ENCODE measurements at places on chromosomes 2 and 18. TPM values are rescaled to one million over a fixed set of nuclear protein-coding genes. Genes with fewer than 3 reads are reported as not detected.

DNA sequence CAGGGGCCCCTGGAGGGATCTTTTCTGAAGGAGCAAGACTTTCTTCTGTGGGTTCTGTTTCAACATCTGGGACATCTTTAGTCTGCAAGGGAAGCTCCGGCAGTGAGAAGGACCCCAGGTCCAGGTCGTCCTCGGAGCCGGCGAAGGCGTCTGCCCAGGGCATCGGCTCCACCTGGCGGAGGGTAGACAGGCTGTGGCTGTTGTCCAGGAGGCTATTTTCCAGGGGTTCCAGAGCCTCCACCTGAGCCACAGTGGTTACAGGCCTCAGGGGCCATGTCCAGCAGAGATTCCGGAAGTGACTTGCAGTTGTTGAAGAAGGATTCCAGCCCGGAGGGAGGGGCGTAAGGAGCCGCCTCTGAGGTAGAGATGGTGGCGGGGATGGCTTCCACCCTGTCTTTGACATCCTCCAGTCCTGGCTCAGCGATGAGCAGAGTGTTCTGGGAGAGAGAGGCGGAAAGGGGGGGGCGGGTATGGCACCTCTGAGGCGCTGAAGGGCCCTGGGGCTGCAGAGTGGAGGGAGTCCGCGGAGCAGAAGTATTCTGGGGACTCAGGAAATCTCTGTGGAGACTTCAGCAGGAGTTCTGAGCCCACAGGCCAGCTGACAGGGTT lies 891.3 kb upstream of the LRRTM1 start:
- H3K4me3 ChIP-seq = no peak overlapping the region
- H3K27me3 ChIP-seq = no peaks in the 10 kb centered on the region
- no peak overlapping the region for H3K27ac ChIP-seq
- no peaks in the 10 kb centered on the region for H3K36me3 ChIP-seq
- H3K4me1 ChIP-seq = no peaks in the 10 kb centered on the region

DNA sequence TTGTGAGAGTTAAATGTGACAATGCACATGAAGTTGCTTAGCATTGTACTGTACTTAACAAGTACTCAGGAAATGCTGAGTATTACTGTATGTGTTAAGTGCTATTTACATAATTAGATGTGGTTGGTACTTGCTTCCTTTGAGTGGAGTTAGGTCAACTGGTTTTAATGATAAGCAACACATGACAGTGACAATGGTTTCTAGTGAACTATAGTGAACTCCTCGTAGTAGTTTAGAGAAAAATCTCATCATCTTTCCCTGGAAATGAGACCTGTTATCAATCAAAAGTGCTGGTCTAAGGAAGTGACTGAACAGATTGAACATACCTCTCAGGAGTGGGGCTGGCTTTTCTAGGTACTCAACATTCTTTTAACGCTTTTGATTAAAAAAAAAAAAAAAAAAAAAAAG lies 29.2 kb upstream of the ZDBF2 start:
- peaks cover 27% of the 10 kb centered on the region for H3K27me3 ChIP-seq
- H3K27ac ChIP-seq = no peak overlapping the region
- H3K4me3 ChIP-seq = no peak overlapping the region
- no peaks in the 10 kb centered on the region for H3K36me3 ChIP-seq
- no peak for DNase-seq
- peaks cover 3% of the 10 kb centered on the region for H3K4me1 ChIP-seq

- no peak for DNase-seq
- H3K27me3 ChIP-seq = peaks cover 20% of the 10 kb centered on the region
- H3K36me3 ChIP-seq = no peaks in the 10 kb centered on the region
- H3K27ac ChIP-seq = no peak overlapping the region
Measured at GRCh38 chr18:23169673-23170044, 34.4 kb downstream of the CABLES1 start.

DNA sequence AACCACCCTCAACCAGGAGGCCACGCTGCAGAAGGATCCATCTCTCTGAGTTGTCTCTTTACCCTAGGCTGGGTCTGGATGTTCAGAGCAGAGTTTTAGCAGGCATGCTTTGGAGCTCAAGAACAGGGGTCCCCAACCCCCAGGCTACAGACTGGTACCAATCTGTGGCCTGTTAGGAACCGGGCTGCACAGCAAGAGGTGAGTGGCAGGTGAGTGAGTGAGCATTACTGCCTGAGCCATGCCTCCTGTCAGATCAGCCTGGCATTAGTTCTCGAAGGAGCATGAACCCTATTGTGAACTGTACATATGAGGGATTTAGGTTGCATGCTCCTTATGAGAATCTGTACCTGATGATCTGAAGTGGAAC lies 172.5 kb downstream of the UXS1 start:
- H3K27ac ChIP-seq = no peak overlapping the region
- H3K36me3 ChIP-seq = no peaks in the 10 kb centered on the region
- no peak overlapping the region for H3K4me3 ChIP-seq
- H3K4me1 ChIP-seq = peaks cover 13% of the 10 kb centered on the region

DNA sequence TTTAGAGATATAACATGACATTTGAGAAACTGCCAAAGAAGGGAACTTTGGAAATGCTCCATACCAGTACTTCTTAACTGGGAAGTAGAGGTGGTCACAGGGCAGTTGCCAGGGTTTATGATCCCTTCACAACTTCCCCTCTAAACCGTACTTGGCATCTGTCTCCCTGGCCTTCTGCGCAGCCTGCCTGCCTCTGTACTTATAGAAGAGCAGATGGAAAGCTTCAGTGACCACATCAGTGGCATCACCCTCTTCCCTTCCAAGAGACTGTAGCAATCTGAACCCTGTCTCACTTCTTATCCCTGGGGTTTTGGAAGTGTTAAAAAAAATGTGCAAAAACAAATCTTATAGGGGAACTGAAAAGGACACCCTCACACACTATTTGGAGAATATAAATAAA lies 64.1 kb downstream of the EIF2AK3 start:
- H3K4me3 ChIP-seq = no peak overlapping the region
- no peak overlapping the region for H3K27ac ChIP-seq
- H3K4me1 ChIP-seq = peaks cover 40% of the 10 kb centered on the region
- no peaks in the 10 kb centered on the region for H3K27me3 ChIP-seq
- peaks cover 25% of the 10 kb centered on the region for H3K36me3 ChIP-seq
- DNase-seq = no peak

- no peak overlapping the region for H3K4me3 ChIP-seq
- H3K27ac ChIP-seq = peak overlapping the region; percentile 68
- peaks cover 16% of the 10 kb centered on the region for H3K36me3 ChIP-seq
- no peaks in the 10 kb centered on the region for H3K27me3 ChIP-seq
Measured at GRCh38 chr2:157890969-157891642, 15.0 kb upstream of the ACVR1 start.

GRCh38 chr2:96547203-96547641 lies 10.7 kb downstream of the ARID5A start:
- no peak overlapping the region for H3K27ac ChIP-seq
- peaks cover 53% of the 10 kb centered on the region for H3K4me1 ChIP-seq
- H3K27me3 ChIP-seq = no peaks in the 10 kb centered on the region
- peaks cover 49% of the 10 kb centered on the region for H3K36me3 ChIP-seq

DNA sequence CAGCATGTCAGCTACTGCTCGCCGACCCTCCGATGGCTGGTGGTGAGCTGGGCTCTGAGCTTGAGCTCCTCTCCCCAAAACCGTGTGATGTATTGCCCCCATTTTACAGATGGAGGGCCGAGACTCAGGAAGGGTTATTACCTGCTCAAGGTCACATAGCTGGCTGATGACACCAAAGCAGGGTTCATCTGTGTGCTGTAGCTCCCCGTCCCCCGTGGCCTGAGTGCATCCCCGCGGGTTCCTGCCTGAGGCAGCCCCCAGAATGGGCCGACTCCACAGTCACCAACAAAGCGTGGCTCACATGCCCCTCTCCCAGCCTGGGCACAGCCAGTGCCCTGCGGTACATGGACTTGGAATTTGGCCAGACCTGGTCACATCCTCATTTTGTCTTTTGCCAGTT lies 198.6 kb downstream of the TFCP2L1 start:
- no peak overlapping the region for H3K4me3 ChIP-seq
- H3K27ac ChIP-seq = no peak overlapping the region
- no peak for DNase-seq
- no peaks in the 10 kb centered on the region for H3K27me3 ChIP-seq
- peaks cover 2% of the 10 kb centered on the region for H3K4me1 ChIP-seq

DNA sequence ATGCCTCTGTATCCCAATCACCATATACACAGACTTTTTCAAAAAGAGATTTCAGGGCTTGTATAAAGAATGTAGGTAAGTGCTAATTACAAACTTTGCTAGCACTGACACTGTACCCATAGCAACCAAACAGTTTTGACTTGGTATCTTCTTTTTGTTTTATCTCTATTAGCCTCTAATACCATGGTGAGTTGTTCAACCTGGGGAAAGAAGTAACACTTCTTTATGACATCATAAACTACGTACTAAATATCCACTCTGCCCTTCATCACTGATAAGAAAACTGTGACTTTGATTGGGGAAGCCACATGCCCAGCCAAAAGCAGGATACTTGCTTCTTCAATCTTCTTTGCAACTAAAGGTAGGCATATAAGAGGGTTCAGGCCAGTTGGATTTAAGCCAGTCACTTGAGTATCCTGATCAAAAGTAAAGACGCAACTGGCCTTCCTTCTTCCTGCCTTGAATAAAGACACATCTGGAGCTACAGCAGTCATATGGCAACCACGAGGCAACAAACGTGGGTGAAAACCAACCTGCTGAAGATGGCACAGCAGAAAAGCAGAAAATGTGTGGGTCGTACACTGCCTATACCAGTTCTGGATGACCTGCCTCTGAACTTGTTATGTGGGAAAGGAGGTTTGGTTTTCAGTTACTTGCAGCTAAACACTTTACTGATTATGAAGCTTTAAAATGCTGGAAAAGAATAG lies 16.4 kb downstream of the THADA start:
- H3K27me3 ChIP-seq = no peaks in the 10 kb centered on the region
- peaks cover 47% of the 10 kb centered on the region for H3K36me3 ChIP-seq
- H3K4me3 ChIP-seq = no peak overlapping the region
- H3K27ac ChIP-seq = no peak overlapping the region
- peaks cover 27% of the 10 kb centered on the region for H3K4me1 ChIP-seq

- H3K4me1 ChIP-seq = no peaks in the 10 kb centered on the region
- H3K27ac ChIP-seq = no peak overlapping the region
- H3K4me3 ChIP-seq = no peak overlapping the region
- DNase-seq = no peak
- H3K36me3 ChIP-seq = no peaks in the 10 kb centered on the region
Measured at GRCh38 chr2:139946690-139947089, 1166.5 kb upstream of the NXPH2 start.

- H3K4me1 ChIP-seq = peaks cover 10% of the 10 kb centered on the region
- peaks cover 38% of the 10 kb centered on the region for H3K27me3 ChIP-seq
- no peak overlapping the region for H3K4me3 ChIP-seq
- DNase-seq = no peak
Measured at GRCh38 chr2:233922471-233922870, 5.3 kb downstream of the TRPM8 start.

GRCh38 chr2:26086155-26086637 lies 52.3 kb downstream of the RAB10 start:
- peaks cover 35% of the 10 kb centered on the region for H3K4me1 ChIP-seq
- DNase-seq = peak; percentile 47
- peak overlapping the region; percentile 68 for H3K27ac ChIP-seq

GRCh38 chr2:43438858-43439655 lies 156.8 kb downstream of the THADA start:
- H3K27ac ChIP-seq = no peak overlapping the region
- H3K36me3 ChIP-seq = peaks cover 24% of the 10 kb centered on the region
- no peak for DNase-seq
- no peaks in the 10 kb centered on the region for H3K27me3 ChIP-seq

DNA sequence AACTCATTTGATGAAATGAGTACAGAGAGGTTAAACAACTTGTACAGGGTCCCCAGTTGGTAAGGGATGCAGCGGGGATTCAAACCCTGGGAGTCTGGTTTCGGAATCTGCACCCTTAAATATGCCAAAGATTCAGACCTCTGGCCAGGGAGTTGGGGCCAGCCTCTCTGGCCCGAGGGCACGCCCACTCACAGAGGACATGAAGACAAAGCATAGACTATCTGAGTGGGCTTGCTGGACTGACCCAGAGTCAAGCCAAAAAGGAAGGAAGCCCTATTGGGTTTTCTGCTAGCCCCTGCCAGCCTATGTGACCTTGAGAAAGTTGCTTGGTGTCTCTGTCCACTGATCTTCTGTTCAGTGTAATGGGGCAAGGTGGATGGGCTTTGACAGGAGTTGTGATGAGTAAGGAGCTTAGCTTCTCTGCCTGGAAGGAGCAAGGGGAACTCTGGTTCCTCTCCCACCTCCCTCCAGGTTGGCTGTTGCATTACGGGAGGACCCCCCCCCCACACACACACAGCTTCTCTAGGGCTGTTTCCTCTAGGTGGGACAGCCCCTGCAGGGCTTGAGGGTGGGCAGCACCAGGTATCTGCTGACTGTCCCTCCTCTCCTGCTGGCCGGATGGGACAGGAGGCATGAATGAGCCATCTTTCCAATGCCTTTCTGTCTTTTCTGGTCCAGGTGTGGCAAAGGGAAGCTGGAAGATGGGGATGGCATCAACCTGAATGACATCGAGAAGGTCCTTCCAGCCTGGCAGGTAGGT lies 131.3 kb downstream of the CTIF start:
- peaks cover 5% of the 10 kb centered on the region for H3K36me3 ChIP-seq
- DNase-seq = no peak
- no peaks in the 10 kb centered on the region for H3K27me3 ChIP-seq
- H3K4me1 ChIP-seq = no peaks in the 10 kb centered on the region
- H3K27ac ChIP-seq = no peak overlapping the region

DNA sequence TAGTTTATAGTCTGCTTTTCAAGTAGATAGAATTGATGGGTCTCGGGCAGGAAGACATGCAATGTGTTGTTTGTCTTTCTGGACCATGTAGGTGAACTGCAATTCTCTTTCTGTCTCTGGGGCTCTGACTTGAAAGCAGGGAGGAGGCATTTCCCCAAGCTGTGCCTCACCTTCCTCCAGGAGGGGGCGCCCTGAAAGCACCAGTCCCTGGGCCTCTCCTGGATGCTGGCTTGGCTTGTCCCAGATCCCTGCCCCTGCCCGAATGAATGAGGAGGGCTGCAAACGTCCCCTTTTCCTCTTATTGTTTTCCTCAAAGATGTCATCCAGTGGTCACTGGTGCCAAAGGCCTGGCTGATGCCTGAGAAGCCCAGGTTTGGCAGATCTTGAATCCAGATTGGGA lies 270.6 kb downstream of the CELF4 start:
- no peaks in the 10 kb centered on the region for H3K36me3 ChIP-seq
- no peak overlapping the region for H3K27ac ChIP-seq
- no peak overlapping the region for H3K4me3 ChIP-seq
- no peaks in the 10 kb centered on the region for H3K4me1 ChIP-seq
- no peak for DNase-seq

GRCh38 chr18:13471971-13472628 lies 253.5 kb downstream of the LDLRAD4 start:
- DNase-seq = no peak
- H3K4me3 ChIP-seq = no peak overlapping the region
- no peaks in the 10 kb centered on the region for H3K27me3 ChIP-seq
- peaks cover 25% of the 10 kb centered on the region for H3K36me3 ChIP-seq
- H3K27ac ChIP-seq = no peak overlapping the region

DNA sequence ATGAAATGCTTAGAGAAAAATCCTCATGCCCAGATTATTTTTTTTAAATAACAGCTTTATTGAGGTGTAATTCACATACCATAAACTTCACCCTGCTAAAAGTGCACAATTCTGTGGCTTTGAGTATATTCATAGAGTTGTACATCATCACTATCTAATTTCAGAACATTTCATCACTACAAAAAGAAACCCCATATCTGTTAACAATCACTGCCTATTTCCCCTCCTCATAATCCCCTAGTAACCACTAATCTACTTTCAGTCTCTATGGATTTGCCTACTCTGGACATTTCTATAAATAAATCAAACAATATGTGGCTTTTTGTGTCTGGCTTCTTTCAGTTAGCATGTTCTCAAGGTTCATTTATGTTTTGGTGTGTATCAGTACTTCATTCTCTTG lies 51.4 kb downstream of the OSBPL1A start:
- no peak for DNase-seq
- H3K36me3 ChIP-seq = no peaks in the 10 kb centered on the region

LDLRAD4 gene
- 33.9 TPM for total RNA-seq

CRYGD gene
- total RNA-seq = not detected

COBLL1 gene
- not detected for total RNA-seq

DQX1 gene
- 0.38 TPM for total RNA-seq

RIT2 gene
- not detected for total RNA-seq

RGPD4 gene
- 0.35 TPM for total RNA-seq
